ENCODE measurements at places on chromosomes 3 and 15.
A peak's percentile ranks its signal among the peaks of the same experiment; 100 is the strongest.

GRCh38 chr3:126476166-126477060 lies 722 bp upstream of the ZXDC start:
- DNase-seq: peak; percentile 84

GRCh38 chr3:110198717-110199587 lies 861.6 kb upstream of the DPPA4 start:
- peak; percentile 6 for DNase-seq

DNA sequence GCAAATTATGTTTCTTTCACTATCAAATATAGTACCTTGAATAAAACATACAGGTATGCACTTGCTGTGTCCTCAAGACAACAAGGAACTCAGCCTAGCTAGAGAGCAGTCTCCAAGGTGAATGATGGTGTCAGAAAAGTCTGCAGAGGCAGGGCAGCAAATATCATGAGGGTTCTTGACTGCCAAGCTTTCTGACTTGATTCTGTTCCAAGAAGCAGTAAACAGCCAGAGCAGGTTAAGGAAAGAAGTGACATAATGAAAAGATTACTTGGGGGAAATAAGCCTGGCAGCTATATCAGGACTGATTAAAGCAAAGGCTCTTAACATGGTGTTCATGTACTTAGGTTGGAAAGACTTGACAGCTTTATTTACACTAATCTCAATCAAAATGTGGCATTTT lies 192.2 kb upstream of the GADL1 start:
- peak; percentile 41 for DNase-seq

DNA sequence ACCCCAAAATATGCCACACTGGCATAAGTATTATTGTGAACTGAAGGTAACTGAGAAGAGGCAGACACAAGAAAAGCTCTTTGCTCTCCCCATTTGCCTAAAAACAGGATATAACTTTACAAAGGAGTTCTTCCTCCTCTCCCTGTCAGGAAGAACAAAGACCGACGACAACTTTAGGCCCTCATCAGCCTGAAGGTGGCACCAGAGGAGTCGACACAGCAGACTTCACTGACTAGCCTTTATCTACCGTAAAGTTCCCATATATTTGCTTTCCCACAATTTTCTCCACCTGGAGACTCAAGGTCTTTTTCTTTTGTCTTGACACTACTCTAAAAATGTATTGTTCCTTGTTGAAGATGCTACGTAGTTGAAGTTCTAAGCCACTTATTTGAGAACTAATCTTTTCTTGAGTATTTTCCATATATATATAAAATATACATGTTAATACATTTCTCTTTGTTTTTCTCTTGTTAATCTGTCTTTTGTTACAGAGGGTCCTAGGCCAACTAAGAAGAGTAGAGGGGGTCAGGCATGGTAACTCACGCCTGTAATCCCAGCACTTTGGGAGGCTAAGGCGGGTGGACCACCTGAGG lies 16.2 kb upstream of the XIRP1 start:
- peak; percentile 70 for DNase-seq

DNA sequence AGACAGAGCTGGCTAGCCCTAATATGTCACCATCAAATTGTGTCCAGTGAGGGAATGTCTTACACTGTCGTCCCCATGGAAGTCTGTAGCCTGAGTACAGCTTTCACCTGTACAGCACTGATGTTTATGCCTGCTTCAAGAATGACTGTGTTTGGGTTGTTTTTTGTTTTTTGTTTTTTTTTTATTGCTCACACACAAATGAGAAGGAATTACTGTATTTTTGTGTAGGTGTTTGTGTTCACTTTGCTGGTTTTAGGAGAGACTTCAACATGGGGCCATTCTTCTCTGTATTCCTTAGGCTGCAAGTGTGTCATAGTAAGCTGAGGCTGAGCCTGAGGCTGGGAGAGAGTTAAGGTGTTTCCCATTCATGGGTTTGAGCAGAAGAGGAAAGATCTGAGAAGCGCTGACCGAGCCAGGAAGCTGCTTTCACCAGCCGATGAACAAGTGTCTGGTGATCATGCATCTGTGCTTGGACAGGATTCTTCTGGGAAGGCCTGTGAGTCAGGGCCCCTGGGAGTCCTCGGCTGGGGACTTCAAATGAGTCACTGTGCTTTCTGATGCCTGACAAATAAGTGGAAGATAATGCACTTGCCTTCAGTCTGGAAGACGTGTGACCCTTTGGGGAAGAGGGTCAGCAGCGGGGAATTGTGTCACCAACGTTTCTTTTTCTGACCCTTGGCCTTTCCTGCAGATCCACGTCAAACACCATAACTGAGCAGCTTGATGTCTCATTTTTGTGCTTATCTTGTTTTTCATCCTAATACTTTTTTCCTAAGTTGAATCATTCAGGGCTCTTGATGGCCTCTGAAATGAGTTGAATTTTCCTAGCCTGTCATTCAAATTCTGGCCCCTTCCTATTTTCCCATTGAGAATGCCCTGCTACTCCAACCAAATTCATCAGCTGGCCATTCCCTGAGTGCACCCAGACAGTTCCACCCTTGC lies 36.7 kb upstream of the ZBTB38 start:
- no peak for DNase-seq

DNA sequence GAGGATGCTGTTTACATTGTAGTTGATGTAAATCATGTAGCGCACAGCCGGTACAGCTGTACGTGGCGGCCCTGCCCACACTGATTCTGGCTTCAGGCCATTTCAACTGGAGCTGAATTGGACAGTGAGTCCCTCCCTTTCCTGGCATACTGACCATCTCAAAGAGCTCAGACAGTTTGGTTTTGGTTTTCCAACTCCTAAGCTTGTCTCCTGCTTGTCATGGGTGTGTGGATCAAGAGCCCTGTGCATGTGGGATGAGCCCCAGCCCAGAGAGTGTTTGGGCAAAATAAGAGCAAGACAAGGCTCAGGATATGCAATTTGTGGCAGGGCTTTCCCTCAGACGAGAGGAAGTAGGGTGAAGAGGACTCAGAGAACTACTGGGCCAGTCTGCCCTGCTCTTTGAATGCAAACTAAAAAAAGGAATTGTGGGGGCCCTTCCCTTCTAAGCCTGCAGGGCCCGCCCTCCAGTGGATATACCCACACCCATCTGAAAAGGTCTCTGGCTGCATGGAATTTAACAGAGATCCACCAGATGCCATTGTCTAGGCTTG lies 13.3 kb downstream of the ITGA11 start:
- no peak for DNase-seq

GRCh38 chr15:40909662-40910630 lies 15.7 kb downstream of the VPS18 start:
- DNase-seq: no peak

DNA sequence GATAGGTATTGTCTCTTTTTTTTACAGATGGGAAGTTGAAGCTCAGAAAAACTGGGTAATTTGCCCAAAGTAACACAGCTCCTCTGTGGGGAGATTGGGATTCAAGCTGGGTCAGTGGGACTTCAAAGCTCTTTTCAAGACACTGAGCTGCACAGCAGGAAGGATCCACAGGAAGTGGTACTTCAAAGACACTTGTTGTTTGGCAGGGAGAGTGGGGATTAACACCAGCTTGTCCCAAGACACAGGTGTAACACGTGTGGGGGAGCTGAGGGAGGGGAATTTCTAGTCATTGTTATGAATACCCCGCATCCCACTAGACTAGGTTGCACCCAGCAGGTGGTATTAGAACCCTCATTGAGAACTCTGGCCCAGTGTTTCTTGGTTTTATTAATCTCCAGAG lies 116.0 kb downstream of the FOXB1 start:
- peak; percentile 7 for DNase-seq

DNA sequence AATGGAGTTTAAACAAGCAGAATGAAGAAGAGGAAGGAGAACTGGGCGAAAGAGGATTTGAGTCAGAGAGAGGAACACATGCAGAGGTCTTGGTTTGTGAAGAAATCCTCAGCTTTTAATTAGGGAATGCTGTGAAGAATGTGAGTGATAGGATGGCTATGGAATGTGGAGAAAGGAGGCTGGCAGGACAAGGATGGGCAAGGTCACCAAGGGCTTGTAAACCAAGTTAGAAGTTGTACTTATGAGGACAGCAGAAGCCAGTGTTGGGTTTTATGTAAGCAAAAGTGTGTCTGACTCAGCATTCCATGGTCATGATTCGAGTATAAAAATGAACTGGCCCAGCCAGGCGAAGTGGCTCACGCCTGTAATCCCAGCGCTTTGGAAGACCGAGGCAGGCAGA lies 60.0 kb upstream of the IL12A start:
- DNase-seq: no peak

GRCh38 chr3:128971421-128972100 lies 22.3 kb downstream of the CFAP92 start:
- no peak for DNase-seq

GRCh38 chr15:31471731-31472430 lies 145.2 kb downstream of the KLF13 start:
- DNase-seq: peak; percentile 91

DNA sequence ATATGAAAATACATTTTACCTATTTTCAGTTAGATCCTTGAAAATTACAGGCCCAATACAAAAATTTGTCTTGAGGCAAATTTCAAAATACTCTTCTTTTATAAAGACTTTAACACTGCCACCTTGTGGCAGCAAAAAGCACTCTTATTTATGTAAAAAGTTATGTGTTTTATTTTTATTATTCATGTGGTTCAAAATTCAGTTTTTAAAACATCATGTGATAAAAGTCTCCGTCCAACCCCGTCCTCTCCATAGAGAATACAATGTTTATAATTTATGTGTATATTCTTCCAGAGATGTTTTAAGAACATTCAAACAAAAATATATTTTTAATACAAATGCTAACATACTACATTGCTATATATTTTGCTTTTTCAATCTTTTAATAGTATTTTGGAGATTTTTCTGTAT lies 36.9 kb upstream of the TRIM59 start:
- DNase-seq: peak; percentile 66

DNA sequence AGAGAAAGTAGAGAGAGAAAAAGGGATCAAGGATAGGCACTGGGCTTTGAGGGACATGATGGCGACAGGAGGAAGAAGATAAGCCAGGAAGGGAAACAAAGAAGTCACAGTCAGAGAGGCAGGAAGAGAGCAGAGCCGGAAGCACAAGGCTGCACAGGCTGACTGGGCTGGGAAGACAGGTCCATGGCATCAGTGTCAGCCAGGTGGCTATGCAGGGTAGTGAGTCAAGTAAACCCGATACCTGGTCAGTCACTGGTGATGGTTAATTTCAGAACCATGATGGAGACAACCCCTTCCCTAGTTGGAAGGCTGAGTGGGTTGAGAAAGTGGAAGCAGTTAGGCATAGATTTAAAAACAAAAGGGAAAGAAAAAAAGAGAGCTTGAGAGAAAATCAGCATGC lies 203.8 kb downstream of the EPHB1 start:
- no peak for DNase-seq

All from NCI-H82 (cell line).